ENCODE measurements at places on chromosomes 13 and 19. TPM values are rescaled to one million over a fixed set of nuclear protein-coding genes. Genes with fewer than 3 reads are reported as not detected.

Gene C1QTNF9
- 0.14 TPM for total RNA-seq

Gene UBE2L5
- not detected for total RNA-seq

Gene RAB3D
- 41.9 TPM for total RNA-seq

Gene COMMD6
- total RNA-seq = 207 TPM

Gene PGLYRP1
- total RNA-seq = not detected

Gene SIGLECL1
- not detected for total RNA-seq

Gene ATP8B3
- total RNA-seq = 2.9 TPM

Gene TEKTIP1
- total RNA-seq = 10.3 TPM

Gene ZNF208
- total RNA-seq = 9.0 TPM

Gene SIGLEC11
- total RNA-seq = 1.5 TPM

Gene RFPL4AL1
- not detected for total RNA-seq

Gene RFX1
- 25.0 TPM for total RNA-seq

Gene GRK1
- total RNA-seq = not detected

Gene ZNF99
- 0.14 TPM for total RNA-seq

Gene PALM
- 26.1 TPM for total RNA-seq

Gene STOML3
- total RNA-seq = not detected

Gene ZIM2
- total RNA-seq = not detected

Gene KIR2DL4
- total RNA-seq = not detected

Gene DIAPH3
- total RNA-seq = 1.0 TPM

Measured in mucosa of gallbladder (tissue), 1 donor.